Muscle of back (tissue), 13 donors: ENCODE measurements at places on chromosomes 7 and 10.
A peak's percentile ranks its signal among the peaks of the same experiment; 100 is the strongest.

GRCh38 chr10:10676972-10677371 is 340.7 kb upstream of the CELF2 start:
- no peak for DNase-seq

DNA sequence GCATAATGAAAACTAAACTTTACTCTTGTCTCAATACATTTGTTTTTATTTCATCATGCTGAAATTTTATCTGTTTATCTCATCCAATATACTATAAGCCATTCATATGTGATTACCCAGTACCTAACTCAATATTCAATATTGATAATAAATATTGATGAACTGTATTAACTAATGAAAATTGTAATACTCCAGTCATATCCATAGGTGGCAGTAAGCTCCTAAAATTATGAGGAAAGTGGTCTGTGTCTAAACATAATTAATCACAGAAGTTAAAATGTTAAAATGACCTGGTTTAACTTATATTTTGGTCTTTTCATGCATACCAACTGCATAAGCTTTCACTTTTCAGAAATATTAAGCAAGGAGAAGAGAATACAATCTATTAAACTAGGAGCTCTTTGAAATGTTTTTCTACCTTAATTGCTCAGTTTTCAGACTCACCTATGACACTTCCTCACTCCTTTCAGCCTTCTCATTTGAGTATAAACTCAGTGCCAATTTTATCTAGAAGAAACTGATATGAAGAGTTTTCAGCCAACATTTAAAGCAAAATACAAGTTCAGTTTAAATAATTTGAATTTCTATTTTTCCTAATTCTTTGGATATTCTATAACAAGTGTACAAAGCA is 30.5 kb upstream of the VWDE start:
- DNase-seq, result no peak

DNA sequence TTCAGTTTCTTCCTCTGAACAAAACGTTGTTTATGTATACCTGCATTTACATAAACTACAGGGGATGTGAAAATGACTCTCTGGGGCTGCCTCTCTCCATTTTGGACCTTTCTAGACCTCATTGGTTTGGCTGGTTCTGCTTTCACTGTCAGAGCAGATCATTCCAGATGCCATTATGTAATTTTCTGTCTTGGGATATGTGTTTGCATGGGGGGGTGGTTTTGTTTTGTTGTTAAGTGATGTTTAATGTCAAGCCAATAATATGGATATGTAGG is 172.4 kb downstream of the LRRC4 start:
- no peak for DNase-seq

DNA sequence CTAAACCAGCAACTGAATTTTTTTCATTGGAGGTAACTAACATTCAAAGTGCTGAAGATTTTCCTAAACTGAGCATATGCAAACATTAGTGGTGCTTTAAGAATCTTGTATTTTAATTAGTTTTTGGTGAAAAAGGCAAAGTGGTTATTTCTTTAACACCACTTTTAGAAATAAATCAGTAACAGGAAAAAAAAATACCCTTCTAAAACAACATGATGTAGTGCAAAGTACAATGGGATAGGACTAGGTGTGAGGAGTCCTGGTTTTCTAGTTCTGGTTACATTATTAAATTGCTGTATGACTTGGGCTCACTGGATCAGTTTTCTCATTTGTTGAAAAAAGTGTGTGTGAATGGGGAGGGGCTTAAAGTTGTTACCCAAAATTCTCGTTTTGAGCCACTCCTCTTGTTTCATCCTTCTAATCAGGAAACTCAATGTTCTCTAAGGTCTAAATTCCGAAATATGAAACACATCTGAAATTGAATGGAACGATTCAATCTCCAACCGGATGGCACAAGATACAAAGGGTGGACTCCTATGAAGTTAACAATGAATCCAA is 1.8 kb downstream of the WASL start:
- DNase-seq, result no peak

GRCh38 chr7:144835155-144835611 is 670 bp downstream of the TPK1 start:
- peak; percentile 92 for DNase-seq
